ENCODE measurements at places on chromosomes 7 and 10.

DNA sequence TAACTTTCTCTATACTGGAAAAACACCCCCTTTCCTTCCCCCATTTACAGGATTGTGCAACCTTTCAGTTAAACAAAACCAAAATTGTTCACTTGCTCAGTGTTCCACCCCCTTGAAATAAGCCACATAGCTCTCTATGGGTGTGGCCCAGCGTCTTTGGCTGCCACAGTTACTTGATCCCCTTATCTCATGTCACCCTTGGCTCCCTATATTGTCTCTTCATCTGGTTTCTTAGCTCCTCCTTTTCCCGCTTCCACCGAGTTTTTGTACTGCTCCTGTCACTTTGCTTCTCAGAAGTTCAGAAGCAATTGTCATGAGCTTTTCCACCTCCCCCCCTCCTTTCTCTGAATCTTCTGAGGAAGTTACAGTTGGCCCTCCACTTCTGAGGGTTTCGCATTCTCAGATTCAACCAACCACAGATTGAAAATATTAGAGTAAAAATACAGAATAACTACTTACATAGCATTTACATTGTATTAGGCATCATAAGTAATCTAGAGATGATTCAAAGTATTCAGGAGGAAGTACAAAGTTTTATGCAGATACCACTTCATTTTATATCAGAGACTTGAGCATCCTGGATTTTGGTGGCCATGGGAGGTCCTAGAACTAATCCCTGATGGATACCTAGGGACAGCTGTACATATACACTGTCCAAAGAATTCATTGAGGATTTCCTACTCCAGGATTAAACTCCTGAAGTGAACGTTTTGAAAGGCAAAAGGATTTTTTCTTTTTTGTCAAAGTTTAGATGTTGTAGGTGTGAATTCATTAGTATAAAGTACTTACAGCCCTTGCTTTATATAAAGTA, 60.4 kb downstream of the ADD3 start:
- no peak for DNase-seq

DNA sequence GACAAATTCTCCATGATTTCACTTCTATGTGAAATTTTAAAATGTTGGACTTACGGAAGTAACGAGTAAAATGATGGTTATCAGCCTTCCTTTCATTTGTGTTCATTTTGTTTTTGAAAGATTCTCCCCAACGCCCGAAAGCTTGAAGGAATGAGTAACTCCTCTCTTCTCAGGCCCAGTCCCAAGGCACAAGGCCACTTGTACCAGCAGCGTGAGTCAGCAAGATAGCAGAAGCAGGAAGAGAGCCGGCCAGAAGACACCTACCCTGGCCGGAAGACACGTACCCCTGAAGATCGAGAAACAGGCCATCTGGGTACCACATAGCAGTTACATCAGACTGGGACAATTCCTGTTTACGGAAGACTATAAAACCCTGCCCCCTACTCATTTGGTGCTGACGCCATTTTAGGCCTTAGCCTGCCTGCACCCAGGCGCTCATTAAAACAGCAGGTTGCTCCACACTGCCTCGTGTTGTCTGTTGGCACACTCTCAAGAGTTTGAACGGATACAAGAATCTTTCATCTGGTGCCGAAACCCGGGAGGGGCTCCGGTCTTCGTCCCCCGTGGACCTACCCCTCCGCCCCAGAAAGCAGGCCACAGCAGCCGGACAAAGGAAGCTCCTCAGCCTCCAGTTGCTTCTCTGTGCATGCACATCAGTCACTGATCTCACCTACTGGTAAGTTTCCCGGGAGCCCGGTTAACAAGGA, 60.4 kb downstream of the LRRC17 start:
- no peak for DNase-seq

DNA sequence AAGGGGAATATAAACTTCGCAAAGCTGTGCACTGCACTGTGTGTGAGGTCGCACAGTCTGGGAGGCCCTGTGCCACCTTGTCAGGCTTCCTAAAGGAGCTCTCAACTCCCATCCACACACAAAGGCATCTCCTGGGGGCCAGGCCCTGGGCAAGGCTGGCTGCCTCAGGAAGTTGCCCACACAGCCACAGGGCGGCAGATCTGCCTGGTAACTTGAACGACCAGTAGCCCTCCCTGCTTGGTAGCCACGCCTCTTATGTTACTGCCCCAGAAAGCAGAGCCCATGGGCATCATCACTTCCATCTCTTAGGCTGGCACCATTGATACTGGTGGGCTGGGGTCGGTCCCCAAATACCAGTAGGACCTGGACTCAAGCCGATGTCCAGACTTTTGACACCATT, 82.8 kb downstream of the HECW1 start:
- DNase-seq, result no peak

DNA sequence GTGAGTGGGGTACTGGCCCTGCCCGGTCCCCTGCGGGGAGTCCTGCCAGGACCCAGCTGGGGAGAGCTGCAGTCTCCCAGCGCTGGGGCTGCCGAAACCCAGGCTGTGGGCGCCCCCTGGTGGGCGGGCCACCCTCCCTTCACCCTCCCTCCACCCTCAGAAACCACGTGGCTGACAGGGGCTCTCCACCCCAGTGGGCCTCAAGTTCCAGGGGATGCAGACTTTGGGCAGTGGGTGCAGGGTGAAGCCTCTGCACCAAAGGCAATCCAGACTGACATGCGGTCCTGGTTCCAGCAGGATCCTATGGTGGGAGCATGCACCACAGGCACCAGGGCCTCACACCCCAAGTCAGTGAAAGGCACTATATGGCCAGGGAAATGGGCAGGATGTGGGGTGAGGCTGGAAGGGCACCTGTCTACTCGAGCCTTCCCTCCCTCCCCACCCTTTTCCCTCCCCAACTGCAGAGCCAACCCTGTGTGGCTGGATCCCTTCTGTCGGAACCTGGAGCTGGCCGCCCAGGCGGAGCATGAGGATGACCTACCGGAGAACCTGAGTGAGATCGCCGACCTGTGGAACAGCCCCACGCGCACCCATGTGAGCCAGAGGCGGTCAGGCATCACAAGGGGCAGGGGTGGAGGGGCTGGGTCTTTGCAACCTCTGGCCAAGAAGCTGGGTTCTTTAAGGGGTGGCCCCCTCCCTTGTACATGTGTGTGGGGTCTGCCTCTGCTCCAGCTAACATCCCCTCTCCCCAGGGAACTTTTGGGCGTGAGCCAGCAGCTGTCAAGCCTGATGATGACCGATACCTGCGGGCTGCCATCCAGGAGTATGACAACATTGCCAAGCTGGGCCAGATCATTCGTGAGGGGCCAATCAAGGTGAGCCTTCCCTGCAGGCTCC, 38.8 kb downstream of the PSAP start:
- DNase-seq, result peak; percentile 66

DNA sequence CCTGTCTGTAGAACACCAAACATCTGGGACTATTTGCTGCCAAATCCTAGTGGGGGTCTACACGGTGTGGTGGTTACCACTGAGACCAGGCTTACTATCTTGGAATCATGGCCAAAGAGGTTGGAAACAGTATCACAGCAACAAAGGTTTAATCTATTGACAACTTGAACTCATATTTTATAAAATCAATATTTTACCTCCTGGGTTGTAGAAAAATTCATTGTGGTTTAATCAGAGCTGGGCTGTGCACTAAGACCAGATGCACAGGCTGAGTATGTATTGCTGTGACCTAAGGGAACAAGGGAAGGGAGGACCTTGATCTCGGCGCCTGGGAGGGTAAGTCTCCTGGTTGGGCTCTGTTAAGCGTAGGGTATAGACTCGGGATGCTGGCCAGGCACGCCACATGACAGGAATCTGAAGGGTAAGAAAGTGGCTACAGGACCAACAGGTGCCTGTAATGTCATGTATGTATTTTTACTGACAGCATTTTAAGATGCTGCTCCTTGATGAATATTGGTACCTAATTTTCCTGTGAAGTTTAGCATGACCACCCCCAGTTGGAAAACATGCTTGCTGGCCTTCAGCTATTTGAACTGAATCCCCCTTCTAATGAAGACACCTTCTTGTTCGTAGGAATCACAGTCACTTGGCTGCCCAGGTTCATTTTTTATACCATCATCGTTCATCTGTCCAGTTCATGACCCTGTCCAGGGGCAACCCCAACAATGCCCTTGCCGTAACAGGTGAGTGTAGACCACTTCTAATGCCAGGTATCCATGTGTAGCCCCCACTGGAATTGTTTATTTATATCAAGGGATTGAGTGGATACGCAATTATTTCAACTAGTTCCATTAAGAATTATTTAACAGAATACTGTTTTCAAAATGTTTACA, 79.5 kb downstream of the EZH2 start:
- no peak for DNase-seq

DNA sequence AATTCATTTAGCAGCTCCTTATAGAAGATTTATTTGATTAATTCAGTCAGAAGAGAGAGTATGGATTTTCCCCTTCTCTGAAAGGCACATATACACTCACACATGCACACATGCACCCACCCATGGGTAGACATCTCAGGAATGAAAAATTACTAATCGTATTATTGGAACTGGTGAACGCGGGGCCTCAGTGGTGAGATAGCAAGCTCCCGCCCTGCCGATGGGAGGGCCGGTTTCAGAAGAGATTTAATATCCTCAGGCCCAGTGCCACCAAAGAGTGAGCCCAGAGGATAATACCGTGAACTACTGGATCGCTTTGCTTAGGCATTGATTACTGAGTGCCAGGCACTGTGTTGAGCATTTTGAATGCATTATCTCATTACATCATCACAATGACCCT, 38.0 kb upstream of the EMX2 start:
- no peak for DNase-seq

DNA sequence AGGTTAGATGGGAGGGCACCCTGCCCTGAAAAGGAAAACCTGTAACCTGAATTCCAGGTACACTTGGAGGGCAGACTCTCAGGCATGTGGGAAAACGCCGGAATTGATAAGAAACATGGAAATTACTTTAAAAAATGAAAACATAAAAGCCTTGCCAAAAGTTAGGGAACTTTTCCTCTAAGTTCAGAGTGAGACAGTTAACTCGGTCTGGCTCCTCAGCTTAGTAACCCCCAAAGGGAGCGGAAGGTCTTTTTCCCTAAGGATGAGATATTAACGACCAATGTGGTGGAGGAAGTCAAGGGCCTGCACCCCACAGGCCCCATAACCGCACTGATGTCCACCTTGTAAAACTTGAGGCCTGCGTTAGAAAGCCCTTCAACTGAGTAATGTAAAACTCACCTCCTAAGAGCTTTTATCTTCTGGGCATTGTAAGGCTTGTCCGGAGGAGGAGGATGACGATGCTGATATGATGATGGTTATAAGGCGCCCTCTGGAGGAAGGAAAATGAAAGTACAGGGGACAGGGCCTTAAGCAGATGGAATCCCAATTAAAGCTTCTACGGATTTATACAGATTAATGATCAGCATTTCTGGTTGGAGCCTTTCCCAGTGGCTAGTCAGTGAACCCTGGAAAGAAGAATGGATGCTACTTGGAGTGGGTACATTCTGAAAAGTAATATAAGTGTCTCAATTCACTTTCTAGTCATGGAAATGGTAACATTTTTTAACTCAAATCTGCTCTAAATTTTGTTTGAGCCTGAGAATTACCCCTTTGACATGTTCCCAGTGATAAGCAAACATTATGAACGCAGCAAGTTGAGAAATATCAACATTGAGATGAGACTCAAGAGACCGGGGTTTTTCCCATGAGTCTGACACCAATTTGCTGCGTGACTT, 694 bp downstream of the COL1A2 start:
- no peak for DNase-seq

DNA sequence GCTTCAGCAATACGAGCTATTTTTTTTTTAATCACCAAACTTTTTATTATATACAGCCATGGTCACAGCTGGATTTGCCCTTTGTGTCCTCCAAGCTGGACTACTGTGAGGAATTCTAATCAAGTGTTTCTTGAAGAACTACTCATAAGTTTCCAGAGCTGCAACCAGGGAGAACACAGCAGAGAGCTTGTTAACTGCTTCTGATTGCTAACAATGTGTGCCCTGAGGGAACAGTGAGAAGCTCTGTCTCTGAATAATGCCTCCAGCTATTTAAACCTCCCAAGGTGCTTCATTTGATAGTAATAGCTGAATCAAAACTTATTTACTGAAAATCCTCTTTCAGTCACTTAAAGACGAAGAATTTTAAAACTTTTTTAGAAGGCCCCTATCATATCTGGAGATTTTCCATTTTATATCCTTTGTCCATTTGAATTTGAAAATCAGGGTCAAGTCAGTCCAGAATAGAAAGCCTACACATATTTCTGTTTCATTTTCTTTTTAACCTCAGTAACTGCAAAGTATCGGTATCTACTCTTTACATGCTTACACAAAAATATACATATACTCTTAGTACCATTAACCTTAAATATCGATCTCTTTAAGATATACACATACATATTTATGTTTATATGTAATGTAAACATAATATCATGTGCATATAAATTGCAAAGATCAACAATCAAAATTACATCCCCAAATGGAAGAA, 1024.2 kb downstream of the GRM8 start:
- DNase-seq, result no peak

- DNase-seq, result no peak
These were observed 44.8 kb downstream of the EGFR start for GRCh38 chr7:55063633-55064032.

GRCh38 chr10:125159932-125160855, at the start of gene CTBP2:
CTBP2 (minus strand) TSS chr10:125160563.
- no peak for DNase-seq

- DNase-seq, result no peak
These were observed 289.3 kb upstream of the ZMIZ1 start for GRCh38 chr10:78779339-78779955.

DNA sequence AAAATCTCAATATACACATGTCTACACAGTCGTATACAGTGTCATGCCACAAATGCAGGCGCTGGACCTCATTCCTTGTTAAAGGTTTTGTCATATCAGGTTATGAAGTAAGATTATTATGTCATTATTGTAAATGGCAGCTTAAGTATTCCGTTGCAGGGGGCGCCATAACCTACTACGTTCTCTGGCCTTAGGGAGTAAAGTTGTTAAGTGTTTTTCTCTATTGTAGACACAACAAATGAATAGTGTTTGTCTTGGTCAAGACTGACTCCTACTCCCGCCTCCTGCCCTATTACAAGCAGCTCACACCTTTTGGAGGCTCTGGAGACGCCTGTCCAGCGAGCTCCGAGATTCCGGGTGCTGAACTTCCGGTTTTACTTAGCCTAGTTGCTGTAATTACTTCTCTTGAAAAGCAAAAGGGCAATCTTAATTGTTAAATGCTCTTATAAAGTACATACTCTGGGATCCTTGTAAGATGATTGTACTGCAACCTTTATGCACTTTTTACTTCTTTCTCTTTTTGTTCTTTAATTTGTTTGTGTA, 994 bp downstream of the GATAD1 start:
- DNase-seq, result no peak

DNA sequence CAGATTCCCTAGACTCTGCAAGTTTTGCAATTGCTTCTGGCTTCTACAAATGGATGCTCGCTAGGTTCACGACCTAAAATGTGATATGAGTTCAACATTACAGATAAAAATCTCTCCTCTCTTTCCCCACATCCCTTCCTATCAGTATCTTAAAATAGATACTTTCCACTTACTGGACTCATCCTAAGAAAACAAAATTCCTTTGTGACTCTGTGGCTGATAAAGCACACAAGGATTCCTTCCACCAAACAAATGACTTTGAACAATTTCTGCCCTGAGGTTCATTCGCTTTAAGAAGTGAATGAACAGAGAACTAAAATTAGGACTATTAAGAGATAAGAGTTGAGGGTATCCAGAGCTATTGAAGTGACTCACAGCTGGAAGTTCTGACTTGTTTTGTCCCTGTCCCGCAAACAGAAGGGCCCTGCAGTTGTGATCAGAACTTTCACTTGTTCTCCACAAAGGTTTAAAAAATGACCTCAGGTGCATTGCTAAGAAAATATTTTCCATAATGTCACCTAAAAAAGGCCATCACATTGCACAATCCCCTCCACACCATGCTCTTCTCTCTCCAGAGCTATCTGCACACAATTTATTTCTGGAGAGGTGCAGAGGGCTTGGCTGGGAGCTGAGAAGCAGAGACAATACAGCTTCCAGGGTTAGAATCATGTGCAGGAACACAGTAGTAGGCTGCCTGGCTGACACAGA, 96.1 kb downstream of the PIP4K2A start:
- DNase-seq, result no peak

All from stimulated activated CD8-positive, alpha-beta memory T cell treated with anti-CD3 and anti-CD28 coated beads, Interleukin-4, amount 100 ng/mL, for 1 hour (primary cell).